Fibroblast of skin of abdomen (primary cell): ENCODE measurements at places on chromosomes 2 and 18.
A peak's percentile ranks its signal among the peaks of the same experiment; 100 is the strongest.

- peak; percentile 61 for DNase-seq
Measured at GRCh38 chr2:8682719-8683667, 1.1 kb downstream of the ID2 start.

- no peak for DNase-seq
Measured at GRCh38 chr2:171530378-171530777, 8.1 kb downstream of the CYBRD1 start.

DNA sequence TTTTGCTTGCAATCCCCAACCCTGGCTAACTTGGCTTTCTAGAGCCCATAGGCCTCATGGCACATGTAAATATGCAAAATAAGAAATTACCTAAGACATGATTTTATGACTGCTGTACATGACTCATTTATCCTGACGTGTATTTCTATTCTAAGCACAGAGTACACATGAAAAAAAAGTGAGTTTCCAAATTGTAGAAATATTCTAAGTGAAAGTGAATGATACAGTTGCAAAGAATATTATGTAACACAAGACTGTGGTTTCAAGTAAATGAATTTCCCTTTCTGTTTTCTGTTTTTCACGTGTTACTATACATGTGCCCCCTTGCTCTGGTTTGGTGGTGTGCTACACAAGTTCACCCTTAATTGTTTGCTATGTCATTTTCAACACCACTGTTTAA is 162.4 kb downstream of the LRP1B start:
- peak; percentile 34 for DNase-seq

DNA sequence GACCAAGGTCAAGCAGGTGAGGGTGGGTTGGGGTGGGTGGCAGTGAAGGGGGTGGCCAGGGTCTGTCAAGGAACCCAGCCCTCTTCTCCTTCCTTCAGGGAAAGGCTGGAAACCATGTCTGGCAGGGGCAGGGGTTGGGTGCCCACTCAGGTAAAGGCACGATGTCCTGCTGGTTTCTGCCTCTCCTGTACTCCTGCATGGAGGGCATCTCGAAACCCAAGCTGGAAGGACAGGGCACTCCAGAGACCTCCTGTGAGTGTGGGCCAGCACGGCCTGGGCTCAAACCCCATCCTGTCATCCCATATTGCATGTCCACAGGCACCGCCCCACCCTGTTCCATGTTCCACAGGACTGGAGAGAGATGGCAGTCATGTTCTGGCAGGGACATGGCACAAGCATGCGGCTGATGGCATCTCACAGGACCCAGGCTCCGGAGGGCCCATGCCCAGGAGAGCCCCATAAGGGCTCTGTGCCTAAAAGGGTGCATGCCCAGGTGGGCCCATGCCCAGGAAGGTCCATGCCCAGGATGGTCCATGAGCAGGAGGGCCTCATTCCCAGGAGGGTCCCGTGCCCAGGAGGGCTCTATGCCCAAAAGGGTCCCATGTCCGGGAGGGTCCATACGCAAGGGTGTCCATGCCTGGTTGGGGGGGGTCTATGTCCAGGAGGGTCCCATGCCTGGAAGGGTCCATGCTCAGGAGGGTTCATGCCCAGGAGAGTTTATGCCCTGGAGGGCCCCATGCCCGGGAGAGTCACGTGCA is 6.4 kb downstream of the GPR35 start:
- no peak for DNase-seq

DNA sequence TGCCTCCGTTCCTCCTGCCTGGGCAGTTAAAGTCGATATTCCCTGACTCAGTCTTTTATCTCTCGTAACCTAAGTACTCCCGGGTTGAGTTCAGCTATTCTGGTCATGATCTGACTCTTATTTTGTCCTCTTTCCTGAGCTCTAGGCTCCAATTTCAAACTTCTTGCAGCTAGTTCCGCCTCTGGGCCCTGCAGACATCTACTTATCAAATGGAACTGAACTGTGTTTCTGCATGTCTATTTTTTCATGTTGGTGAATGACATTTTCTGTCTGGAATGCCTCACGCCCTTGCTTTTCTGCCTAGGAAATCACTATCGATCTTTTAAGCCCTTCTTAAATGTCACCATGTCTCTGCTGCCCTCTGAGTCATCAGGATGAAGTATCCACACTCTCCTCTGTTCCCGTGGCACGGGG is 101.5 kb downstream of the VAPA start:
- peak; percentile 65 for DNase-seq

DNA sequence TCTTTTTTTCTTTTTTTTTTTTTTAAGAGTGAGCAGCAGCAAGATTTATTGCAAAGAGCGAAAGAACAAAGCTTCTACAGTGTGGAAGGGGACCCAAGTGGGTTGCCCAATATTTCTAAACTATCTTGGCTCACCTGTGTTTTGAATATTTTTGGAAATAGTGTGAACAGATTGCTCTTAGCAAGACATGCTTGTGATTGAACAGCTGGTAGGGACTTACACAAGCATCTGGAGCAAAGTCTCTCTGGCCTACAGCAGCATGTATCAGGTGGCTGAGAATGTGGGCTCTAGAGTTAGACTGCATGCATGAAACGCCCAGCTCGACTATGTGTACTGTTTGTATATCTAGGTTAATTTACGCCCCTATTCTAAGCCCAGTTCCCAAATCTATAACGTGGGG is 40.3 kb upstream of the FBXO11 start:
- no peak for DNase-seq

- no peak for DNase-seq
Measured at GRCh38 chr18:33837191-33837590, 259.2 kb downstream of the ASXL3 start.

- DNase-seq = peak; percentile 51
Measured at GRCh38 chr18:58054041-58054781, 10.2 kb downstream of the NEDD4L start.

DNA sequence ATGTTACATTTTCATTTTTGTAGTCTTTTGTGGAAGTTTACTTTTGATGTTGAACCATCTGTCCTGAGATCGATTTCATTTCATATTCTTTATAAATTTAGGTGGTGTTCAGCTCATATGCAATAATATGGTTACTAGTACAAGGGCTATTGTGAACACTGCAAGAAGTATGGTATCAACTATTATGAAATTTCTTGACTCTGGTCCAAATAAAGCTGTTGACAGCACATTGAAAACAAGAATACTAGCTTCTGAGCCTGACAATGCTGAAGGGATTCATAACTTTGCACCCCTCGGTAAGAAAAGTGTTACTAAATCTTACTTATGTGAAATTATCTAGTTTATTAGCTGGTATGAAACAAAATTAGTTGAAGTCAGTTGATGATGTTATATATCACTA is 124.9 kb upstream of the TTC27 start:
- no peak for DNase-seq

DNA sequence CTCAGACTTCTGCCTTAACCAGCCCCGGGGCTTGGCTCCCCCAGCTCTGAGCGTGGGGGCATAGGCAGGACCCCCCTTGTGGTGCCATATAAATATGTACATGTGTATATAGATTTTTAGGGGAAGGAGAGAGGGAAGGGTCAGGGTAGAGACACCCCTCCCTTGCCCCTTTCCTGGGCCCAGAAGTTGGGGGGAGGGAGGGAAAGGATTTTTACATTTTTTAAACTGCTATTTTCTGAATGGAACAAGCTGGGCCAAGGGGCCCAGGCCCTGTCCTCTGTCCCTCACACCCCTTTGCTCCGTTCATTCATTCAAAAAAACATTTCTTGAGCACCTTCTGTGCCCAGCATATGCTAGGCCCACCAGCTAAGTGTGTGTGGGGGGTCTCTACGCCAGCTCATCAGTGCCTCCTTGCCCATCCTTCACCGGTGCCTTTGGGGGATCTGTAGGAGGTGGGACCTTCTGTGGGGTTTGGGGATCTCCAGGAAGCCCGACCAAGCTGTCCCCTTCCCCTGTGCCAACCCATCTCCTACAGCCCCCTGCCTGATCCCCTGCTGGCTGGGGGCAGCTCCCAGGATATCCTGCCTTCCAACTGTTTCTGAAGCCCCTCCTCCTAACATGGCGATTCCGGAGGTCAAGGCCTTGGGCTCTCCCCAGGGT is 5.5 kb downstream of the CTDSP1 start:
- DNase-seq = no peak

DNA sequence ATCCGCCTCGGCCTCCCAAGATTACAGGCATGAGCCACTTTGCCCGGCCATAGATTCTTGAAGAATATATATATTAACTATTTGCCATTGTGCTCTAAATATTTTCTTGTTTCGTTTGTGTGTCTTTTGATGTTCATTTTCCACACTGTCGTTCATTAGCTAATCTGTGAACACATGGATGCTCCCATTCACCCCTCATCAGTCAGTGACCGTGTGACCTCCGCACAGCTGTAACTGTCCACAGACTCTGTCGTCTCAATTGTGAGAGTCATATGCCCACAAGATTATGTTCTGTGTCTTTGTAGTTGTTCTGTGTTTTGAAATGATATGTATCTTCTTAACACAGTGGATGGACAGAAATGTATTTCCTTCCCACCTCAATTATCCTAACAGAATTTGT is 29.6 kb downstream of the RAMP1 start:
- DNase-seq = no peak

GRCh38 chr2:223230352-223230751 is 178.4 kb downstream of the KCNE4 start:
- DNase-seq = no peak

DNA sequence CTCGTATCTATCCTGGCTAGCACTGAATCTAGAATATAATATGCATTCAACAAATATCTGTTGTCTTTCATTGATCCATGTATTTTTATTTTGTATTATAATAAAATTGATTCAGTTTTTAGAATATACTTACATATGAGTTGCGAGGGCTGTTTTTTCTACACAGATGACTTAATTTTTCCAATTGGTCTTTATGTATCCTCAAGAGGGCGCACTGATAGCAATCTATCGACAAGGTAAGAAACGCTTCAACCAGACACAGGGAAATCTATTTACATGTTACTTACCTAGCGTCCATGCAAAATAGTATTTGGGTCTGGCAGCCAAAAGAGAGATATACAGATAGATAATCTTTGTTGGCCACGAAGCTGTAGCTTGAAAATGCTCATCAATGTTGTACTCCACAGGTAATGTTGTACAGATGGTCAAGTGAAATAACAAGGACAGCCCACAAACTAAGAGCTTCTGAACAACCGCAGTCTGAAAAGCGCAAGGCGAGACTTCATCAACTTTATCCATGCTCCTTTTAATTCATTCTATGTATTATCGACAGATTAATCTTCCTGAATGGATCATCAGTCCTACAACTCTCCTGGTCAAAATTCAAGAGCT is 35.5 kb upstream of the KIDINS220 start:
- peak; percentile 62 for DNase-seq

DNA sequence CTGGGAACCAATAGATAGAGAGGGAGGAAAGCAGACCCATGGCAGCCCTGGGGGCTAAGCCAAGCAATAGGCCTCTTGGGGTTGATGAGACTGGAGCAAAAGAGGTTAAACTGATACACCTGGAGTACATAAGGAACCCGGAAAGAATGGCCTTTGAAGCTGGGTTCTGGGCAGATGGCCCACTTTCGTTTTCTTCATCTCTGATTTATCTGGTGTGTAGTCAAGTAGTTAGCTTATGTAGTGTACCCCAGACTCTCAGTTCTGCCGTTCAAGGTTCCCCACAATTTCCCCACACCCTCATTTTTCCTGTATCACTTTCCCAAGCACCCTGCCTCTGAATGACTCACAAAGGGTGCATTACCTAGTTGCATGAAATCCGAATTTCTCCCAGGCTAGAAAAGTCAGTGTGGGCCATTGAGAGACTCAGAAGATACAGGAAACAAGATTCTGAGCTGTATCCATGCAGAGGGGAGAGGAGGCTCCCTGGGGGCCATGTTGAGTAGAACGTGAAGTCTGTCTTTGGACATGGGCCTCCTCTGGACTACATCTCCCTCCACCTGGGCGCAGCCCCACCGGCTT is 235.0 kb downstream of the LOXHD1 start:
- DNase-seq = no peak

GRCh38 chr18:58805467-58806187 is 59.0 kb upstream of the ZNF532 start:
- DNase-seq = no peak

DNA sequence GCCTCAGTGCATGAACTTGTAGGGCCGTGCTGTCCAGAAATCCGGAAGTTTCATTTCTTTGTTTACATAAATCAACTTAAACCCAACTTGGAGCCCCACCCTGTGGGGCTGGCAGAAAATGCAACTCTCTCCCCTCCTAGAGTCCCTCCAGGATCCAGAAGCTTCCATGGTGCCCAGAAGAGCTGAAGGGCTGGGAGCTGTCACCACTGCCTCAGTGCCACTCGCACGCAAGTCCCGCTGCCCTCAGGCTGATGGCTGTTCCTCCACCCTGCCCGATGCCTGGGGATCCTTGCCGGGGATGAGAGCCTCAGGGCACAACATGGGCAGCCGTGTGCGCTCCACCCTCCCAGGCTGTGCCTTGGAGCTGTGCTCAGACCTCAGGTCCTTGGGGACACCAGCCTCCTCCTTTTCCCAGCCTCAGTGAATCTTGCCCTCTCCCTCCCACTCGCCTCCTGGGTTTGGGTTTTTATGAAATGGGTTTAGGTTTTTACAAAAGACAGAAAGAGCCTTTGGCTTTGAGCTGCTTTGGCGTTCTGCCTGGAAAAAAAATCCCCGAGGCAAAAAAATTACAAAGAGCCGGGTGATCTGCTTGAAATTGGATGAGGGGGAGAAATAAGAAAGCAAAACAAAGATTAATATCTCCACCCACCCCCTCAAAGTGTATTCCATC is 155.2 kb downstream of the TWIST2 start:
- DNase-seq = peak; percentile 45

GRCh38 chr2:9071584-9072124 is 68.2 kb upstream of the MBOAT2 start:
- DNase-seq = no peak

GRCh38 chr2:113260991-113261390 is 17.7 kb downstream of the PAX8 start:
- no peak for DNase-seq

DNA sequence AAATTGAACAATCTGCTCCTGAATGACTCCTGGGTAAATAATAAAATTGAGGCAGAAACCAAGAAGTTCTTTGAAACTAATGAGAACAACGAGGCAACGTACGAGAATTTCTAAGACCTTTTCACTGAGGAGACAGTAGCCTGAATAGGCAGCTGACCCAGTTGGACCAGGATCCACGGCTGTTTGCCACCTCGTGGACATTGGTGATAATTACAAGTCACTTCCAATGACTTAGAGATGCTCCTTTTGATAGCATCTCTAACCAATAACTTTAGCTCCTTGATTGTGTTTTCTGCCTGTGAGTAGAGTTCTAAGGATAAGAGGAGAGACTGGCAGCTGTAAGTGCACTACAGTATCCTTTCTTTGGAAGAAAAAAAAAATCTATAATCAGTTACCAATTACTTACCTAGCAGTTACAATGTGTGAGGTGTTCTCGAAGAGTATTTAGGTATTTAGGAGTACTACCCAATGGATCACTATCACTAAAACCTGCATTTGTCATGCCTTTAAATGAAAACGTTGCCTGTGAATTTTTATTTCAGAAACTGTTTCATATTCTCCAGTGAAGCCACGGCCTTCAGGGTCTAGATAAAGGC is 31.3 kb upstream of the CNTNAP5 start:
- DNase-seq = peak; percentile 1

GRCh38 chr2:218960309-218961165 is 1.1 kb downstream of the CDK5R2 start:
- no peak for DNase-seq

- no peak for DNase-seq
Measured at GRCh38 chr2:73614997-73615396, 27.2 kb downstream of the NAT8 start.
